ENCODE measurements at places on chromosomes 7 and 10.

DNA sequence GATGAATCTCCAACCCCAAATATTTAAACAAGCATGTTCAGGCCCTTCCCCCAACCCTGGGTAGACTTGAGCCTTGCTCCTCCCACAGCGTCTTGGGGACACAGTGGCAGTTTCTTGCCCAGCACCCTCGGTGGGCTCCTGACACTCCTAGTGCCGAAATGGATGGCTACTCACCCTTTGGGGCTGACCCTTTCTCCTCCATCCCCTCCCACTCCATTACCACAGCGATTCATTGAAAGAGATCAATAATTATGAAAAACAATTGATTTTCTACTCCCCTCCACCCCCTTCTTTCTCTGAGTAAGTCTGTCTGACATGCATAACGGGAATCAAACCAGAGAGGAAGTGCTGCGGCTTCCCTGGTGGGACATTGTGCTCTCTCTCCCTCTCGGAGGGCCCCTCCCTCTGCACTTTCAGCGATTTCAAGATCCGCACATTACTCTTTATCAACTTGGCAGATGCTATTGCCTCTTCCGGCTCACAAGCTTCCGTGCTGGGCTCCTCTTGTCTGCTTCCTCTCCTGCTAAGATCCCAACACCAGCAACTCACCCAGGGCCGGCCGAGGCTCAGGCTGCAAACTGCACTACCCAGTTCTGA lies 79.0 kb upstream of the PLXNA4 start:
- DNase-seq: no peak

DNA sequence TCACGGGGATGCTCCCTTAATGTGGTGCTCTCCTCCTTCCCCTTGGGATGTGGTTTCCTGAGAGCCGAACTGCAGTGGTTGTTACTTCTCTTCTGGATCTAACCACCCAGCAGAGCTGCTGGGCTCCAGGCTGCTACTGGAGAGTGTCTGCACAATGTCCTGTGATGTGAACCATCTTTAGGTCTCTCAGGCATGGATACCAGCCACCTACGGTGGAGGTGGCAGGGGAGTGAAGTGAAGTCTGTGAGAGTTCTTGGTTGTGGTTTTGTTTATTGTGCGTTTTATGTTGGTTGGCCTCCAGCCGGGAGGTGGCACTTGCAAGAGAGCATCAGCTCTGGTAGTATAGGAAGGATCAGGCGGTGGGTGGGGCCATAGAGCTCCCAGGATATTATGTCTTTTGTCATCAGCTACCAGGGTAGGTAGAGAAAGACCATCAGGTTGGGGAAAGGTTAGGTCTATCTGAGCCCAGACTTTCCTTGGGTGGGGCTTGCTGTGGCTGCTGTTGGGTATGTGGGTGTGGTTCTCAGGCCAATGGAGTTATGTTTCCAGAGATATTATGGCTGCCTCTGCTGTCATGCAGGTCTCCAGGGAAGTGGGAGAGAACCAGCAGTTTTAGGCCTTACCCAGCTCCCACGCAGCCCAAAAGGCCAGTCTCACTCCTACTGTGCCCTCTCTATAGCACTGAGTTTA lies 87.9 kb downstream of the KIF20B start:
- DNase-seq: no peak

DNA sequence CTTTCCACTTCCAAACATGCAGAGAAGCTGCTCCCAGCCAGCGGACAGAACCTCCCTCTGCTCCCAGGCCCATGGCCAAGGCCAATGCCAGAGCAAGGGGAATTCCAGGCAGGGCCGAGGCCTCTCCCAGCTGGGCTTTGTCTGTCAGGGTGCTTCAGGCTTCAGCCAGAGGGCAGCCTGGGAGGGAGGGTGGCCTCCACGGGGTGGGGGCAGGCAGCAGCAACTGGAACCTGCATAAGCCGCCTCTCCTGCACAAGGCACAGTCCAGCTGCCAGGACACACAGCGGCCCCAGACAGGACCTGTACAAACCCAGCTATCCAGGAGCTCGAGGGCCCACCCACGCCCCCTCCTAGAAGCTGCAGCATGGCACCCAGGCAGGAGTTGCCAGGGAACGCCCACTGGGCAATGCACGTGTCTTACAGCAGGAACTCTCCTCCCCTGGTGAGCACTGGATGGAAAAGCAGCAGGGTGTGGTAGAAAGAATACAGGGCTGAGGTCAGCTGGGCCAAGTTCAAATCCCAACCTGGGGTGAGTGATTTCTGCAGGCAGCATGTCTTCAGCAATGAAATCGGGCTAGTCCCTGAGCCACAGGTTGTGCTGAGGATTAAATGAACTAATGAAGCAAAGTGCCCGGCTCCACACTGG lies 7.6 kb downstream of the FAM53B start:
- no peak for DNase-seq

DNA sequence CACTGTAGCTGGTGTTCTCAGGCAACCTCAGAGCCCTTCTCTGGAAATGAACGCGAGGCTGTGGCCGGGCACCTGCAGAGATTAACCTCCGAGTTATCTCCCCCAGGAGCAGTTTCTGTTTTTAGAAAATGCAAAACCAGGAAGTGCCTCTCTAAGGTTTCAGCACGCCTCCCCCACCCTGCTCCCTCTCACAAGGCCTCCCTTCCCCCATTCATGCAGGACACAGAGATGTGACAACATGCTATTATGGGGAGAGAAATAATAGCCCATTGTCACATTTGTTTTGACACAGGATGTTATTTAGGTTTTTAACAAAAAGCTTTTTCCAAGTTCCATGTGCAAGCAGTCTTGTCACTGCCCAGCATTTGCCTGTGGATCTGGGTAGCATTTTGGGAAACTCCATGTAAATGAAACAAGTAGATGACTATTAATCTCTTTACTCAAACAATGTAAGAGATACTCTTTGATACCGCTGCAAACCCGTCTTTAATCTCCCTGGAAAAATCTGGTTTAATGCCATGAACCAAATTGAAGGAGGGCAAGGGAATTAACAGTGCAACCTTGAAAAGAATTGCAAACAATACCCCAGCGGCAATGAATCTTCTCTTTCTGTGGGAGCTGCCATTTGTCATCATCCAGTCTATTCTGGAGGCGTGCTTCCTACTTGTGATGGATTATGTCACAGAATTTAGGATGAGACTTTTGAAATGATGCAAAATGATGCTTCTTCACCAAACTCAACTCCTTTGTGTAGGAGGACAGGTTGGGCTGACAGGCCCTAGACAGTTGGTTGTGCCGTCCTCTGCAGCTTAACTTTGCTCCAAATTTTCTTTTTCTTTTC lies 86.5 kb upstream of the NMT2 start:
- DNase-seq: no peak

- no peak for DNase-seq
Measured at GRCh38 chr7:3194501-3195141, 106.4 kb upstream of the SDK1 start.

DNA sequence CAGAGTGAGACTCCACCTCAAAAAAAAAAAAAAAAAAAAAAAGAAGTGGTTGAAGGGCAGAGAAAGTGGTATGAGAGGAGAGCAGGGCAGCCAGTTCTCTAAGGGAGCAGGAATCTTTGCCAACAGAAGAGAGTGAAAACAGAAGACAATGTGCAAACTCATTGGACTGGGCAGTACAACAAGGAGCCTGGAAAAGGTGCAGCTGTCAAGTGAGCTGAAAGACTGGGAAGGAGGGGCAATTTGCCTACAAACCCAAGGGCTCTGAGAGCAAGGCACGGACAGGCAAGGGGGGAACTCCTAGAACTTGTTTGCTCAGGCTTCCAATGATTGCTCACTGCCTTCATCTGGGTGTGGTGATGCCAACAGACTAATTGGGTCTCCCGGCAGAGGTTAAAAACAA lies 9.5 kb downstream of the ACTR1A start:
- DNase-seq: no peak

DNA sequence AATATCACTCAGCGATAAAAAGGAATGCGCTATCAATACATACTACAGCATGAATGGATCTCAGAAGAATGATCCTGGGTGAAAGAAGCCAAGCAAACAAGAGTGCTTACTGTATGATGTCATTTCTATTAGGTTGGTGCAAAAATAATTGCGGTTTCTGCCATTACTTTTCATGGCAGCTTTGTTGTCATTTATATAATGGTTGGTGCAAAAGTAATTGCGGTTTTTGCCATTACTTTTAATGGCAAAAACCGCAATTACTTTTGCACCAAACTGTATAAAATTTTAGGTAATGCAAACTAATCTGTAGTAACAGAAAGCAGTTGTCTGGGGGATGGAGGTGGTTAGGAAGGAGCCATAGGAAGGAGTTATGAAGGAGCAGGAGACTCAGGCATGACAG lies 318.3 kb upstream of the ZMIZ1 start:
- DNase-seq: no peak

DNA sequence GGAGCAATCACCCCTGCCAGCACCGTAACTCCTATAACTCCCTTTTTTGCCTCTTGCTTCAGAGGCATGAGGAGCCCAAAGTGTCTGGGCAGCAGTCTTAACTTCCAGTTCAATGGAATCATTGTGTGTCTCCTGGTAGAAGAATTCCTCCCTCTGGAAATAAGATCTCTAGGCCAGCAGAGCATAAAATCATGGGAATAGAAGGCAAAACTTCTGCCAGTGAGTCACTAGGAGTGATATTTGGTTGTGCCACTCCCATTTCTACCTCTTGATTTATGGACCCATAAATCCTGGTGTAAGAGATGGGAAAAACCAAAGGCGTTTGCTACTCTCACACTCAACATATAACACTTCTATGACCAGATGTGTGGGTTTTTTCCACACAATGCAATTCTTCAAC lies 104.9 kb upstream of the FAM180A start:
- peak; percentile 40 for DNase-seq

GRCh38 chr7:71237945-71238344 lies 106.0 kb downstream of the GALNT17 start:
- DNase-seq: no peak

GRCh38 chr7:97005183-97006054 lies at the start of gene DLX6:
Gene DLX6 (plus strand): TSS chr7:97005553. CDS start chr7:97005978, 425 bp downstream.
- DNase-seq: no peak

DNA sequence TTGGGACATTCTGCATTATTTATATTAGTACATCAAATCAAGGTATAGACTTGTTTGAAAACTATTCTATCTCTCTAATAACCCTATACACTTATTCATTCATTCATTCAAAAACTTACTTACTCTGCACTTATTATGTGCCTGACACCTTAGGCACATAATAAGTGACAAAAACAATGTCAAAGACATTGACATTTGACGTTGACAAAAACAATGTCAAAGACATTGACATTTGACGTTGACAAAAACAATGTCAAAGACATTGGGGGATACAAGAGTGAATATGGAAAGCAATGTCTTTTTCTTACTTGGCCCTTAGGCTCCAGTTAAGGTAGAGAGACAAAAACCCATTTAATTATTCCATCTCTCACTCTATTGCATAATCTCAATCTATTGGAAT lies 116.0 kb downstream of the CNTNAP2 start:
- DNase-seq: no peak

- DNase-seq: no peak
Measured at GRCh38 chr10:60901561-60902235, 42.3 kb downstream of the RHOBTB1 start.

DNA sequence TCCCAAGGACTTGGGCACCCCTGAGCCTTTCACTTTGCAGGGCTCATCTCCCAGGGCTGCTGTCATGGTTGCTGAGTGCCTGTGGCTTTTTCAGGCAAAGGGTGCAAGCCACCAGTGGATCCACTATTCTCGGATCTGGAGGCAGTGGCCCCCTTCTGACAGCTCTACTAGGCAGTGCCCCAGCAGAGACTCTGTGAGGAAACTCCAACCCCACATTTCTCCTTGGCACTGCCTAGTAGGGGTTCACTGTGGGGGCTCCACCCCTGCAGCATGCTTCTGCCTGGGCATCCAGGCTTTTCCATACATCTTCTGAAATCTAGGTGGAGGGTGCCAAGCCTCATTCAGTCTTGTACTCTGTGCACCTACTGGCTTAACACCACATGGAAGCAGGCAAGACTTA lies 675.0 kb upstream of the MBL2 start:
- DNase-seq: no peak

GRCh38 chr10:127048630-127049029 lies 143.4 kb downstream of the DOCK1 start:
- no peak for DNase-seq

DNA sequence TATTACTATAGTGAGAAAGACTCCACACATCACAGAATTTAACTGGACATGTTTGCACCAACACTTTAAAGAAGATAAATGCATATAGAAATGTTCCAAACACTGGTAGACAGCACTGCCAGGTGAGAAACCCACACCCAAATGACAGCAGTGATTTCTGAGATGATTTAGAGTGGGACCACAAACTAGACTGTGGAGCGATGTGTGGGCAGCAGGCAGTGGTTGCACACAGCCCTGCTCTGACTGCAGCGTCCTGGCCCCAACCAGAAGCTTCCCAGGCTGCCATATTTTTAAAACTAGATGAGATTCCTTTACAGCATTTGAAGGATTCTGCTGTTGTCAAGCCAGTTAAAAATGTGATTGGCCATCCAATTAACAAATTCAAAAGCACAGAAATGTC lies 47.7 kb upstream of the COMMD3 start:
- DNase-seq: no peak

- no peak for DNase-seq
Measured at GRCh38 chr7:137954614-137955013, 47.3 kb downstream of the CREB3L2 start.

DNA sequence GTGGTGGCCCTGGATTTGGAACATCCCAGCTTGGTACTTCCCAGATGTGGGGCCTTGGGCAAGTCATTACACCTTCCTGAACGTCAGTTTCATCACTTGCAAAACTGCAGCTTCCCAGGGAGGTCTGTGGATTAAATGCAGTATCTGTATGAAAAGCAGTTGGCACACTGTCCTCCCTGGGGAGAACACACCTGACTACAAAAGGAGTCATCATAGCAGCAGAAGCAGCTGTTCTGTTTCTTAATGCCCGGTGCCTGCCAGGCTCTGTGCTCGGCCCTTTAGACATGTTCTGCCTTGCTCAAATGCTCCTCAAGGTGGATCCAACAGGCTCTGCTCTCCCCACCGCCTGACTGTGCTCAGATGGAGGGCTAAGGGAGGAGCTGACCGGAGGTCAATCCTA lies 31.0 kb downstream of the CDCA7L start:
- DNase-seq: no peak

GRCh38 chr7:30309842-30310435 lies 25.5 kb downstream of the ZNRF2 start:
- no peak for DNase-seq

DNA sequence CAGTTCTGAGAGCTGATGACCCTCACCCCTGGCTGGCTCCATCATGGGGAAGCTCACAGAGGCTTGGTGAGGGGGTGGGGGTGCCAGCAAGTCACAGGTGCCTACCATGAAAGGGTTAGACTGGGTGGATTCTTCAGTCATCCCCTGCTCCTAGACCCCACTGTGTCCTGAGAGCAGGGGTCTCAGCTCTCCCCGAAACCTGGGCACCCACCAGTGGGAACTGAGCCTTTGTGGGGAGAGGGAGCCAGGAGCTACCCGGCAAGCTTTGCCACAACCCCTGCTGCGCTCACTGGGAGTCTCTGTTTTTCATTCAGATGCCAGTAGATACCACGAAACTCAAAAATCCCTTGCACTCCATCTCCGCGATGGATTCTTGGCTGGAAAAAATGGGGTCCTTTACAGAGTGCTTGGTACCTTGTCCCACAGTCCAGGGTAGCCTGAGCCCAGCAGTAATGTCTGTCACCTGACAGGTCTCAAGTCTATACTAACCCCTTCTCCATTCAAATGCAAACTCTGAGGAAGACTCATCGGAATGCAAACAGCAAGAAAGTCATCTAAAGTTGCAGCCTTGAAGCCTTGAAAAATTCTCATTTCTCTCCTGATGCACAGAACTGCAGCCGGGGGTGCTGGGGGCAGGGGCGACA lies 48.9 kb upstream of the ENO4 start:
- no peak for DNase-seq

- DNase-seq: no peak
Measured at GRCh38 chr7:45570797-45571196, 3.4 kb upstream of the ADCY1 start.

- no peak for DNase-seq
Measured at GRCh38 chr10:60726257-60726656, 52.0 kb upstream of the CDK1 start.
